Spinal cord (tissue), 10 donors: ENCODE measurements at places on chromosomes 13 and 19.

DNA sequence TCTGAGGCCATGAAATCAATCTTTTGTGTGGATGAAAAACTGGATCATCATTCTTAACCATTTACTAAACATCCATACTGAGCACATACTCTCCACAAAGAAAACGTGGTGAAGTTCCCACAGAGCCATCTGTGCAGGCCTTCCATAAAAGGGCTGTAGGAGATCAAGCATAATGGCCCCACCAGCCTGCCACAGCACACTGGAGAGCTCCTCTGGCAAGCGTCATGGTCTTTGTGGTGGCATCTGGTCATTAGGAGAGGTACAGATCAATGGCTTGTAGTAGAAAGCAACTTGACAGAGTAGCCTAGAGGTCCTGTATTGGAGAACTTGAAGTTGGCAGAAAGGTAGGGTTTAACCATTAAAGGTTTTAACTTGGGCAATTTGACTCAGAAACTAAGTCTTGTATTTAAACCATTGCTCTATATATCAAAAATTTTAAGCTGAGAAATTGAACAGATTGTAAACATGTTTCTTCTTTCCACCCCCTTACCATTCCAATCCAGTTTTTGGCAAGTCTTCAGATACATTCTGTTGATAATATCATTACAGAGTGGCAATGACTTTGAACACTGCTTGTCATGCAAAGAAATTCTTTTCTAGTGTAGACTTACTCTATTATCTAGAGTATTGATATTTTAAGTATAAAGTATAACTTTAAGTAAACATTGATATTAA is 128.3 kb downstream of the LMO7 start:
- no peak overlapping the region for H3K4me3 ChIP-seq
- H3K36me3 ChIP-seq: no peaks in the 10 kb centered on the region
- no peaks in the 10 kb centered on the region for H3K27me3 ChIP-seq
- DNase-seq: no peak
- no peaks in the 10 kb centered on the region for H3K4me1 ChIP-seq

- H3K27ac ChIP-seq: no peak overlapping the region
- no peaks in the 10 kb centered on the region for H3K27me3 ChIP-seq
Observed at GRCh38 chr19:4868286-4868834, 893 bp upstream of the PLIN3 start.

GRCh38 chr13:33860526-33860925 is 42.6 kb downstream of the RFC3 start:
- no peaks in the 10 kb centered on the region for H3K36me3 ChIP-seq
- no peak for DNase-seq
- H3K27ac ChIP-seq: no peak overlapping the region
- H3K27me3 ChIP-seq: no peaks in the 10 kb centered on the region

- H3K36me3 ChIP-seq: no peaks in the 10 kb centered on the region
- DNase-seq: no peak
- H3K27ac ChIP-seq: no peak overlapping the region
- no peaks in the 10 kb centered on the region for H3K27me3 ChIP-seq
- peaks cover 4% of the 10 kb centered on the region for H3K4me1 ChIP-seq
- no peak overlapping the region for H3K4me3 ChIP-seq
Observed at GRCh38 chr13:24147570-24147963, 13.0 kb upstream of the SPATA13 start.

DNA sequence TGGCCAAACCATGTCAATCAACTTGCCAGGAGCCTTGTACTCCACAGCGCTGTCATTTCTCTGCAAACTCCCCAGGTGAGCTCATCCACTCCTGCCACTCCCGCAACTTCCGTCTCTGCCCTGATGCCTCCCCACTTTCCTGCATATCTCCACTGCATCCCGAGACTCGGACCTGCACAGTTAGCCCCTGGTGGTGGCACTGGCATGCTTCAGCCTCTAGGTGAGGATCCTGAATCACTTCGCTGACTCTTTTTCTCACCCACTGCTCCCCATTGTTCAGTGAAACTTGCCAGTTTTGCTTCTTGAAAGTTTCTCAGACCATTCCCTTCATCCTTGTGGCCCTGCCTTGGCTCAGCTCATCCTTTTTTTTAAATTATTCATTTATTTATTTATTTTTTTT is 3.4 kb upstream of the CTU1 start:
- H3K27ac ChIP-seq: no peak overlapping the region
- H3K4me1 ChIP-seq: peaks cover 18% of the 10 kb centered on the region
- DNase-seq: no peak

GRCh38 chr19:57803265-57803593 is 11.5 kb downstream of the ZNF552 start:
- H3K27me3 ChIP-seq: no peaks in the 10 kb centered on the region
- peaks cover 17% of the 10 kb centered on the region for H3K36me3 ChIP-seq
- DNase-seq: no peak
- H3K4me1 ChIP-seq: peaks cover 12% of the 10 kb centered on the region

- no peak overlapping the region for H3K4me3 ChIP-seq
- DNase-seq: no peak
- no peaks in the 10 kb centered on the region for H3K27me3 ChIP-seq
Observed at GRCh38 chr19:51143486-51143885, 1.4 kb downstream of the SIGLEC7 start.

GRCh38 chr19:32224371-32225244 is 120.8 kb upstream of the ZNF507 start:
- H3K4me1 ChIP-seq: peaks cover 11% of the 10 kb centered on the region
- no peaks in the 10 kb centered on the region for H3K36me3 ChIP-seq
- peak; percentile 57 for DNase-seq
- peaks cover 3% of the 10 kb centered on the region for H3K27me3 ChIP-seq

GRCh38 chr19:17560205-17560595 is 4.8 kb downstream of the COLGALT1 start:
- no peak overlapping the region for H3K27ac ChIP-seq
- DNase-seq: no peak
- peaks cover 16% of the 10 kb centered on the region for H3K4me1 ChIP-seq

DNA sequence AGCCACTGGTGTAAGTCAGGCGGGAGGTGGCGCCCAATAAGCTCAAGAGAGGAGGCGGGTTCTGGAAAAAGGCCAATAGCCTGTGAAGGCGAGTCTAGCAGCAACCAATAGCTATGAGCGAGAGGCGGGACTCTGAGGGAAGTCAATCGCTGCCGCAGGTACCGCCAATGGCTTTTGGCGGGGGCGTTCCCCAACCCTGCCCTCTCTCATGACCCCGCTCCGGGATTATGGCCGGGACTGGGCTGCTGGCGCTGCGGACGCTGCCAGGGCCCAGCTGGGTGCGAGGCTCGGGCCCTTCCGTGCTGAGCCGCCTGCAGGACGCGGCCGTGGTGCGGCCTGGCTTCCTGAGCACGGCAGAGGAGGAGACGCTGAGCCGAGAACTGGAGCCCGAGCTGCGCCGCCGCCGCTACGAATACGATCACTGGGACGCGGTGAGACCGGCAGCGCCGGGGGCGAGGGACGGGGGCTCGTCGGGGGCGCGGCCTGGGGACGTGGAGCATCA is at the start of gene ALKBH7:
ALKBH7 (plus strand) TSS at position 201 of the 502 bp plus-strand sequence; CDS start at position 228, 27 bp downstream.
- peak within 1 kb of the TSS; percentile 68 for H3K4me3 ChIP-seq
- peaks cover 31% of the 10 kb centered on the region for H3K4me1 ChIP-seq
- peak within 1 kb of the TSS; percentile 98 for H3K27ac ChIP-seq
- DNase-seq: peak; percentile 100

- H3K27me3 ChIP-seq: no peaks in the 10 kb centered on the region
- no peaks in the 10 kb centered on the region for H3K4me1 ChIP-seq
- DNase-seq: no peak
- H3K27ac ChIP-seq: no peak overlapping the region
- H3K4me3 ChIP-seq: no peak overlapping the region
Observed at GRCh38 chr13:46868091-46868490, 28.8 kb downstream of the HTR2A start.

DNA sequence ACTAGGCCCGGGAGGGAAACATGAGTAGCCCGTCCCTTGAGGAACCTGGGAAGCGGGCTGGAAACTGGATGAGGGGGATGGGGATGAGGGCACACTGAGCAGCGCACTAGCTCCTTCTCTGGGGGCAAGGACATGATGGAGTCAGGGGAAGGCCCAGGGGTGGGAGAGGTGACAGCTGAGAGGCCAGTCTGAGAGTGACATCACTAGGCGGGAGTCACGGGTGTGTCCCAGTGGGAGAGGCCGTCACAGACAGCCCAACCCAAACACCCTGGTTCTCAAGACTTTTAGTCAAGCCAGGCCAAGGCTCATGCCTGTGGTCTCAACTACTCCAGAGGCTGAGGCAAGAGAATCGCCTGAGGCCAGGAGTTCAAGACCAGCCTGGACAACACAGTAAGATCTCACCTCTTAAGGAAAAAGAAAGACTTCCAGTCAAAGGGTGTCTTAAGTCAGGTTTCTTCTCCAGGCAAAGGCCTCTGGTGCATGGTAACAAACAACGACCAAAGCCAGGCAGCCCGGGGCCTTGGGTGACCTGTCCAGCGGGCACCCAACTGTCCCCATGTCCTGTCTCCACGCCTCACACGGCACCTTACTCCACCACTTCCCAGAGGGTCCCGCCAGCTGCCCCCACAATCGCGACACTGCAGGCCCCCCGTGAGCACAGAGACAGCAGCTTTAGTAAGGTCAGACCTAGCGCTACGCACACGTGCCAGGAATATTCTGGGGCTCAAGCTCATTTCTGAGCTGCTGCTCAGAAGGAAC is 25.5 kb upstream of the TIMM44 start:
- DNase-seq: no peak
- H3K27ac ChIP-seq: no peak overlapping the region
- peaks cover 94% of the 10 kb centered on the region for H3K36me3 ChIP-seq

DNA sequence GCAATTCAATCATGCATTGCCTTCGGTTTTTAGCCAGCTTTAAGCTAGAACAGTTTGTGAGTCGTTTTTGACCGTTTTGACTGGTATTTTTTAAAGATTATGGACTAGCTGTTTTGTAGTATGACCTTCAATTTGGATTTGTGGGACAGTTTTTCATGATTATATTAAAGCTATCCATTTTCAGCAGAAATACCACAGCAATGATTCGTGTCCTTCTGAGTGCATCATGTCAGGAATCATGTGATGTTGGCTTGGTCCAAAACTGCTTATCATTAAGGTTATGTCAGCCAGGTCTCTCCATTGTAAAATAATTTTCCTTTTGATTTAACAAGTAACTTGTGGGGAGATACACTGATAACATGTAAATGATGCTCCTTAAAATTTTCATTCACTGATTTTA is 229.0 kb downstream of the POSTN start:
- no peaks in the 10 kb centered on the region for H3K4me1 ChIP-seq
- H3K36me3 ChIP-seq: no peaks in the 10 kb centered on the region
- no peak overlapping the region for H3K4me3 ChIP-seq

- peaks cover 6% of the 10 kb centered on the region for H3K4me1 ChIP-seq
- no peaks in the 10 kb centered on the region for H3K36me3 ChIP-seq
- no peak overlapping the region for H3K4me3 ChIP-seq
- H3K27me3 ChIP-seq: no peaks in the 10 kb centered on the region
- H3K27ac ChIP-seq: no peak overlapping the region
Observed at GRCh38 chr19:35229601-35230000, 1.1 kb upstream of the FAM187B start.

DNA sequence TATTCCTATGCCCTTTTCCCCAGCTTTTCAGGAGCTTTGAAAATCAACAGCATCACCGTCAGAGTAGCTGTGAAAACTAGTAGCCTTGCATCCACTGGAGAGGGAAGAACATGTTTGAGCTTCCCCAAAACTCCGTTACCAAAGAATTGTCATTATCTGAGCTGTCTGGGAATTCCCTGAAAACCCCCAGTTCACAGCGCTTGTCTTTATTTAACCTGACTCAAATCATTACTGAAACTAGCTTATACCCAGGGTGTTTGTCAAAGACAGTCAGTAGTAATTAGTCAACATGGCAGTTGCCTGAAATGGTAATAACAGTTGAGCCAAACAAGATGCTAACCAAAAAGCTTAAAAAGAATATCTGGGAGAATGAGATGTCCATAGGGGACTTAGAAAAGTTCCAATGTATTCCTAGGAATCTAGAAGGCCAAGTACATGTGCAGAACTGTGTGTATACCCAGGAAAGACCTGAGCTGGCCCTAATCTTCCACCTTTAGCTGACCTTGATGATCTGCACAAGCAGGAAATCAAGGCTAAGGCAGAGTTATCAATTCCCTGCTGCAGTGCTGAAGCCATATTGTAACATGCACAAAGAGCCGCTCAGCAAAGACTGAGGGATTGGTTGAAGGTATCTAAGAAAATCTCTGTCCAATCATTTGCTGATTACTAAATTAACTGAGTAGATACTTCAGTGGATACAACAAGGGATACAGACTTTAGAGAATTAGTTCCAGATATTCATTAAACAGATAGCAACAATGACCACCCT is 130.8 kb downstream of the KL start:
- H3K4me3 ChIP-seq: no peak overlapping the region
- H3K27me3 ChIP-seq: no peaks in the 10 kb centered on the region
- H3K36me3 ChIP-seq: no peaks in the 10 kb centered on the region
- no peaks in the 10 kb centered on the region for H3K4me1 ChIP-seq
- no peak overlapping the region for H3K27ac ChIP-seq

GRCh38 chr13:113407103-113407530 is 43.2 kb upstream of the GRTP1 start:
- no peak for DNase-seq
- no peak overlapping the region for H3K4me3 ChIP-seq
- H3K36me3 ChIP-seq: peaks cover 11% of the 10 kb centered on the region
- H3K27ac ChIP-seq: no peak overlapping the region
- no peaks in the 10 kb centered on the region for H3K27me3 ChIP-seq
- peaks cover 34% of the 10 kb centered on the region for H3K4me1 ChIP-seq

GRCh38 chr13:46797501-46798237 is 708 bp upstream of the ESD start:
- no peak for DNase-seq
- no peaks in the 10 kb centered on the region for H3K27me3 ChIP-seq
- H3K4me3 ChIP-seq: peak overlapping the region; percentile 82
- H3K36me3 ChIP-seq: no peaks in the 10 kb centered on the region
- H3K4me1 ChIP-seq: peaks cover 18% of the 10 kb centered on the region
- peak overlapping the region; percentile 90 for H3K27ac ChIP-seq

DNA sequence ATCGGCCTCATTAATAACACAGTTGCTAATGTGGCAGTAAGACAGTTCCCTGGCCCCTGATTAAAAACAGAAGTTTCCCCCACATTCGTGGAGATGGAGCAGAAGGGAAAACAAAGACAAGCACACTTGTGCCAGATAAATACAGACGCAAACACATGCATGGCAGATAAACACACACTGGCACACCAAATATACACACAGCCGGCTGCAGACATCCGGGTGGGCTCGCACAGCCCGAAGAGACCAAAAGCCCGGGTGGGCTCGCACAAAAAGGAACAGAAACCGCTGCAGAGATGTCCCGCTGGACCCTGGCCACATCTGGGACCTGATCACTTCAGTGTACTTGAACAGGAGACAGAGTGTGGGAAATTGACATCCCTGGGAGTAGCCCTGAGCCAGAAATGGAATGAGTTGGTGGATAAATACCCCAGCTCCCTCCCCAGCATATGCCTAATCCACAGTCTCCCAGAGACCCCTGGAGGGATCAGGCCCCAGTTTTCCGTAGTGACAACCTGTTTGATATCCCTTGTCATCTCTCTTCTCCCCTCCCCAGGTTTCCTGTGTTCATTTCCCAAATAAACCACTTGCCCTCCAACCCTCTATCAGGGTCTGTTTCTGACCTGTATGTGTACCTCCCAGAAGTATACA is 36.0 kb upstream of the ADGRE5 start:
- no peak for DNase-seq
- no peaks in the 10 kb centered on the region for H3K27me3 ChIP-seq
- H3K4me3 ChIP-seq: no peak overlapping the region
- H3K36me3 ChIP-seq: no peaks in the 10 kb centered on the region
- H3K4me1 ChIP-seq: peaks cover 12% of the 10 kb centered on the region
- H3K27ac ChIP-seq: no peak overlapping the region

- H3K27me3 ChIP-seq: no peaks in the 10 kb centered on the region
- peaks cover 20% of the 10 kb centered on the region for H3K4me1 ChIP-seq
- peaks cover 65% of the 10 kb centered on the region for H3K36me3 ChIP-seq
- peak within 1 kb of the TSS; percentile 74 for H3K4me3 ChIP-seq
Observed at GRCh38 chr19:44891016-44891882, at the start of gene TOMM40. TSS of gene TOMM40 (plus strand) at chr19:44891254. CDS start at chr19:44891416, 162 bp downstream.

- peaks cover 55% of the 10 kb centered on the region for H3K36me3 ChIP-seq
- no peak overlapping the region for H3K27ac ChIP-seq
- no peaks in the 10 kb centered on the region for H3K4me1 ChIP-seq
- no peak for DNase-seq
Observed at GRCh38 chr13:45356966-45357672, 16.1 kb upstream of the TPT1 start.
